CD4-positive, alpha-beta T cell treated with Interleukin-17A for 1 hour (primary cell): ENCODE measurements at places on chromosomes 16 and 17.
A peak's percentile ranks its signal among the peaks of the same experiment; 100 is the strongest.

DNA sequence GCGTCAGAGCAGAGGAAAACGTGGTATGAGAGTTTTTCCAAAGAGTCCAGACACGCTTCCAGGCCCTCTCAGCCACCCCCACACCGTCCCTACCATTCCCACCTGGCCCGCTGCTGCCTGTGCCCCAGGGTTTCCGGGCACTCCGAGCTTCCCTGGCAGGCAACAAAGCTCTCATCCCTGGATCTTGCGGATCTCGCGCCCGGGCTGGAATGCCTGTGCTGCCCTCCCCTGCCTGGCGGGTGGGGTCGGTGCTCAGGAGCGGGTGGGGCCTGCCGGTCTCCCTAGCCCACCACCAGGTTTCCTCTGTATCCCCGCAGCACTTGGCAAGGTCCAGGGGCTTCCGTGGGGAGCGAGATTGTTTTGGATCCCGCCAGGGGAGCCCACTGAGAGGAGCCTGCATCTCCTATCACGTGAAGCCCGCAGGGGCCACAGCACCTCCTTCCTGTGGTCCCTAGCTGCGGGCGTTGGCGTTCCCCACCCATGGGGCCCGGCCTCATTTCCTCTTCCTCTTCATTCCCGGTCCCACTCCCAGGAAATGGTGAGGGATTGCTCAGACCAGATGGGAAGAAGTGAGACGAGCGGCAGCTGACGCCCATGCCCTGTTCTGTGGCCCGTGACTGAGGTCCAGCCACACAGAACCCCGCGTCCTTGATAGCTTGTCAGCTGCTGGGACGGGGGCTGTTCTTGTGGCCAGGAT, 11.0 kb downstream of the TBC1D24 start:
- no peak for DNase-seq

- peak; percentile 89 for DNase-seq
These were observed 32.9 kb downstream of the TK2 start for GRCh38 chr16:66516808-66517585.

GRCh38 chr17:17921192-17922069, 50.8 kb downstream of the TOM1L2 start:
- DNase-seq = no peak

- no peak for DNase-seq
These were observed 8.2 kb downstream of the NPTX1 start for GRCh38 chr17:80468242-80468641.

DNA sequence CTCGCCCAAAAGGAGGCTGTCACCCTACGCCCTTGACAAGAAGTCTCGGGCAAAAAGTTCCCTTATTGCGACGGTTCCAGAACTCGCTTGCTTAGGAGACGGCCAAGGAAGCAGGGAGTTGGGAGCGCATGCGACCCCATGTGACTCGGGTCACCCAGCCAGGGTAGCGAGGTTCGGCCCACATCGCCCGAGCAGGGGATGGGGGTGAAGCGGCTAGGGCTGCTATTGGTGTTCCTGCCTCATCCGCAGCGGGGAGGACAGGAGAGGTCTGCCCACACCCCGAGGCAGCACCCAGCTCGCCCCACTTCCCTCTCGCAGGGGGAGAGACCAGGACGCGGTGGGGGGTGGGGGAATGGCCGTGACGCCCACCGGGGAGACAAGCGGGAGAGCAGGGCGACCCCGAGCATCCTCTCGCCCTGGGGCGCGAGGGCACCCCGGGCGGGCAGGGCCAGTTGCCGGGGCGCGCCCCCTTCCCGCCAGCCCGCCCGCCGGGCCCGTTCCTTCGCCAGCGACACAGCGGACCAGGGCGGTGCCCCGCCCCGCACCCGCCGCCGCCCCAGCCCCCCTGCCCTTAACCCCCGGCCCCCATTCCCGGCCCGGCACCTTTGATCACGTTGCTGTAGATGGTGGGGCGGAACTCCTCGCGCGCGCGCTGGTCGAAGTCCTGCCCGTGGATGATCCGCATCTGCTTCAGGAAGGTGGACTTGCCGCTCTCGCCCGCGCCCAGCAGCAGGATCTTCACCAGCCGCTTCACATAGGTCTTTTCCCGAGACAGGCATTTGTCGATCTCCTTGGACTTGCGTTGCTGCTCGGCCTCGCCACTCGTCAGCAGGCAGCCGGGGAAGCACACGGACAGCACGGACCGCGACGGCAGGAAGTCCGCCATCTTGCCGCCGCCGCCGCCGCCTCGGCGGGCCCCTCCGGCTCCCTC, 567 bp downstream of the GNA13 start:
- peak; percentile 57 for DNase-seq

GRCh38 chr17:2485543-2485942, 26.1 kb downstream of the METTL16 start:
- no peak for DNase-seq

GRCh38 chr16:11149011-11149616, 106.9 kb downstream of the SOCS1 start:
- DNase-seq = no peak

- DNase-seq = no peak
These were observed 51.6 kb downstream of the IKZF3 start for GRCh38 chr17:39812466-39812865.

DNA sequence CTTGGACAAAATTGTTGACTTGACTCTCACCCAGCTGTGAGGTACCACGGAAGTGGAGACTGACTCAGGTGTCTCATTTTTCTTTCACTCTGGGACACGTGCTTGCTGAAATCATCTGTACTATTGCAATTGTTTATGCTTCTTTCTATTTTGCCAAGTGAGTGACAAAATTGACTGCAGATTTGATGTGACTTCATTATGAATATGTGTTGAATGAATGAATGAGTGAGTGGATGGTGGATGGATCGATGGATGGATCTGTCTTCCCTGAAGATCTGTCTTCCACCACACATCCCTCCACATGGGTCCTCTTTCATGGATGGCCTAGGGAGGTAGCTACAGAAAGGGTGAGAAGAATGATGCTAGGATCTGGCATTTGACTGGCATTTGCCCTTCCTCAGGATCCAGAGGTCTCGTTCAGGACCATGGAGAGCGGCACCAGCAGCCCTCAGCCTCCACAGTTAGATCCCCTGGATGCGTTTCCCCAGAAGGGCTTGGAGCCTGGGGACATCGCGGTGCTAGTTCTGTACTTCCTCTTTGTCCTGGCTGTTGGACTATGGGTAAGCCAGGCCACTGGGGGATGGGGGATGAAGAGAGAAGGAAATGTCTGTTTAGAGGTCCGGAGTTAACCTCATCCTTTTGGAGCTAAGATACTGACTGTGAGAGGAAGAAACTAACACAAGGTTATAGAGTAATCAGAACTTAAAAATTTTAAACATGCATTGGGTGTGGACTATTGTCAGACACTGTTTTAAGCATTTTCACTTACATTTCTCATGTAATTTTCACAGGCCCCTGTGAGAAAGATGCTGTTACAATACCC, 12.7 kb downstream of the SLC5A11 start:
- DNase-seq = peak; percentile 7

GRCh38 chr17:71548540-71549190, 572.2 kb upstream of the SOX9 start:
- no peak for DNase-seq

GRCh38 chr17:34610039-34610438, 30.7 kb downstream of the TMEM132E start:
- DNase-seq = no peak

DNA sequence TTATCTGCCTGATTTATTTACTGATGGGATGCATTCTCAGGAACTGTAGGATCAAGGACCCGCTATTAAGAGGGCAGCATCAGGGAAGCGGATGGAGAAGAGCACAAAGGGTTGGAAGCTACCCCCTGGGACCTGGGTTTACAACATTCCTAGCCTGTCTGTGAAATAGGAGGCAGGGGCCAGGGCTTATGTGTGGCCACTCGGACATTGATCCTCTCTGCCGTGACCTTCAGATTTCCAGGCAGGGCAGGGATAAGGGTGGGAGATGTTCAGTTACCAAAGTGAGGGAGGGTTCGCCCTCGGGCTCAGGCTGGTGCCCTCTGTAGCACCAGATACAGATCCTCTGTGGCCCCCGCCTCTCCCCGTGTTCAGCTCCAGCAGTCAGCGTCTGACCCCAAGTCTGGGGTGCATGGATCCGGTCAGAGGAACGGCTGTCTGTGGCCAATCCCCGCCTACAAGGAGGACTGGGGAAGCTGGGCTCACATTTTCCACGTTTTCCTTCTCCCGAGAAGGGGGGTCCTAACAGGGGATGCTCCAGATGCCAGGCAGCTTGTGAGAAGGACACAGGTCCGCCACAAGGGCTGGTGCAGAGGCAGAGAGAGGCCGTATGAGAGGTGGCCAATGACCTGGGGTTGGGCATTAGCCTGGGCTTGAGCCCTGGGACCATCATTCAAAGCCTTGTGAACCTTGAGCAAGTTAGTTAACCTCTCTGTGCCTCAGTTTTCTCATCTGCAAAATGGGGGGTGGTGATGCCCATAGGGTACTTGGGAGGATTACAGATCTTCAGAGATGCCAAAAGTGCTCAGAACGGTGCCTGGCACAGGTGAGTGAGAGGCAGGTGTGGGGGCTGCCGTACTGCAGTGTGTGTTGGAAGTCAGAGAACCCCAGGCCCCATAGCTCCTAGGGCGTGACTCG, 48.3 kb downstream of the ATP2C2 start:
- no peak for DNase-seq

- no peak for DNase-seq
These were observed 25.2 kb upstream of the SMPD3 start for GRCh38 chr16:68473358-68474070.

DNA sequence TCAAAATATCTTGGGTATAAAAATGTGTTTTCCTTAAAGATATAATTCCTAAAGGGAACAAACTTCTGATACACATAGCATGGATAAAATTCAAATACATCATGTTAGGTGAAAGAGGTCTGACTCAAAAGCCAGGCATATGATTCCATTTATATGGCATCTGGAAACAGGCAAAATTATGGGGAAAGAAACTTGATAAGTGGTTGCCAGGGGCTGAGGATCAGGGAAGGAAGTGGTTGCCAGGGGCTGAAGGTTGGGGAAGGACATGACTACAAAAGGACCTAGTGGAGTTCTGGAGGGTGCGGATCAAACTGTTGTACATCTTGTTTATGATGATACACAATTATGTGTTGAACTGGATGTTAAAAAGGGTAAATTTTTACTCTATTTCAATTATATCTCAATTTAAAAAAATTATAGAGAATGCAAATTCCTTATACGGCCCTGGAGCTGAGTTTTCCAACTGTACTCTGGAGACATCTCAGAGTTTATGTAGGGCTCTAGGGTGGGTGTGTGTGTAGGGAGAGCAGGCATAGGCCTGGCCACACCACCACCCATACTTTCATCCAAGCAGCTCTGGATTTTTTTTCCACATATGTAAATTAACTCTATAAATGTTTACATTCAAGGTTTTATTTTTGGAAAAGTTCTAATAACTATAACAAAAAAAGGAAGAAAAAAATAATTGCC, 55.0 kb downstream of the AMFR start:
- DNase-seq = no peak

GRCh38 chr17:34252095-34252443, 3.0 kb upstream of the CCL2 start:
- DNase-seq = no peak

GRCh38 chr16:15466886-15467781, 32.7 kb downstream of the BMERB1 start:
- DNase-seq = peak; percentile 8

DNA sequence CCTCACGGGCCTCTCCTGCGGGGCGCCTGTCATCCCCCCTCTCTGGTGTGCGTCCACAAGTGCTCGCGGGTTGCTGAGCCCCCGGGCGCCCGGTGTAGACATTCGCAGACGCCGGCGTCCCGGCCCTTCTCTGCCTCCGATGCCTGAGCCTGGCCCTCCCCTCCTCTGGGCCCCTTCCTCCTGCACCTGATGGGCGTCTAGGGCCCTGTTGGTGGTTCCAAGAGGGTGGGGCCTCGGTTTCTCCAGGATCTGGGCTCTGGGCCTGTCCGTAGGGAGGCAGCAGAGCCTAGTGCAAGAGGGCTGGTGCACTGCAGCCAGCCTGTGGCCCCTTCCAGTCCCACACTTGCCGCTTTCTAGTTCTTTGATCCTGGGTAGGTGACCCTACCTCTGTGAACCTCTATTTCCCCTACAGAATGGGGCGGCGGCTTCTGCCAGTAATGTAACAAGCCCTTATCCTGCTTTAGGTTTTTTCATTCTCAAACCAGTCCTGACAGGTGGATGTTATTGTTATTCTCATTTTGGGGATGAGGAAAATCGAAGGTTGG, 623 bp downstream of the E4F1 start:
- peak; percentile 14 for DNase-seq

DNA sequence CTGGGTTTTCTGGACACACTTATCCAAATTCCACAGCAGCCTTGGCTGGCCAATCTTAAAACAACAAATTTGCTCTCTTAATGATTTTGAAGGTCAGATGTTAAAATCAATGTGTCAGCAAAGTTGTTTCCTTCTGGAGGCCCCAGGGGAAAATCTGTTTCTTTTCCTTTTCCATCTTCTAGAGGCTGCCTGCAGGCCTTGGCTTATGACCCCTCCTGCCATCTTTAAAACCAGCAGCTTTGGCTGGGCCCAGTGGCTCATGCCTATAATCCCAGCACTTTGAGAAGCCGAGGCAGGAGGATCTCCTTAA, 3.0 kb downstream of the LGALS9 start:
- no peak for DNase-seq

GRCh38 chr16:88934066-88934667, 42.8 kb downstream of the CBFA2T3 start:
- no peak for DNase-seq

- no peak for DNase-seq
These were observed 61.1 kb downstream of the MRC2 start for GRCh38 chr17:62688398-62689160.

- no peak for DNase-seq
These were observed 215.4 kb downstream of the SEC14L1 start for GRCh38 chr17:77356109-77356689.

- DNase-seq = no peak
These were observed 6.9 kb upstream of the SLC38A8 start for GRCh38 chr16:84049403-84050060.

GRCh38 chr16:3454631-3455147, 11.2 kb downstream of the NAA60 start:
- no peak for DNase-seq

DNA sequence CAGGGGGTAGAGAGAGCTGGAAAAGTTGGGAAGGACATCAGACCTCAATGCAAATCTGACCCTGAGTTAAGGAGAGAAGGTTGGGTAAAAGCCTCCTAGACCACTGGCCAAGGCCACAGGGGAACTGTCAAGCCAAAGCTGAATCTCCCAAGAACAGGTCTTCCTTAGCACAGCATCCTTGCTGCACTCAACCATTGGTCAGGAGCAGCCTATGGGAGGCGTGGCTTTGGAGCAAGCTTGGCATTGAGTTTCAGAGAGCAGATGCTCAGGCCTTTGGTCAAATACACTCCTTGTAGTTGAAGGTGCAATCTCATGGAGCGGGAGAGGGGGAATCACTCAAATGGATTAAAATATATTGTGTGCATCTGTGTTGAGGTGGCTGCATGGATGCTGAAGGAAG, 21.8 kb downstream of the SOX9 start:
- DNase-seq = no peak

DNA sequence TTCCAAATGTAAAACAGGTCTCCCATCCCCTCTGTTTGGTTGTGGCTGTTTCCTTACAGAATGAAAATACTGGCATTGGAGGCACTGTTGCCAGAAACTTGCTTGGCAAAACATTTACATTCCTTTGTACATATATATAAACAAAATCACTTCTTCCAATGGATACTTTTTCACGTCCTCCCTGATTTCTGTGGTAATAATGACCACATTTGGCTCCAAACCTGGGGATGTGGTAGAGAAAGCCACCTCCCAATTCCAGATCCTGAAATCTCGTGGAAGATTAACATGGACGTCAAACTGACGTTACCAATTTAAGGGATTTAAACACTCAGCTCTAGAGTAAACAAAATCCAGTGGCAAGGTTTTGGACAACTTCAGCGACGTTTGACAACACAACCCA, 370.8 kb upstream of the ZFHX3 start:
- DNase-seq = no peak

GRCh38 chr16:69329369-69330285, 761 bp downstream of the PDF start:
- DNase-seq = no peak
